RWPE1 (cell line): ENCODE measurements at places on chromosomes 7 and 10.

DNA sequence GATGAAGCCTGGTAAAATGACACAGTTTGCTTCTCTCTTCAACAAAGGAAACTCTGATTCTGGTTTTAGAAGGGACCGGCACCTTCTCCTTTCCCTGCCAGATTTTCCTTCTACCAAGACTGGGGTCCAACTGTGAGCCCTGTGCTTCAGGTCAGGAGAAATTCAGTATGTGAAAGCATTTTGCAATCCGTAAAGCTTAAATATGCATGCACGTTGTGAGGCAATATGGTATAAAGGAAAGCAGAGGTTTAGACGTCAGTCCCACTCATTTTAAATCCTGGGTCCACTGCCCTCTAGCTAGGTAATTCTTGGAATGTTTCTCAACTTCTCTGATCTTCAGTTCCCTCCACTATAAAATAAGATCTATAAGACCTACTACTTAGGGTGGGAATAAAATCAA, 359.0 kb upstream of the NPSR1 start:
- no peak for DNase-seq

- no peak for DNase-seq
These were observed 23.7 kb upstream of the MRC1 start for GRCh38 chr10:17785276-17785930.

GRCh38 chr7:23469961-23470250, 385 bp downstream of the IGF2BP3 start:
- no peak for DNase-seq

DNA sequence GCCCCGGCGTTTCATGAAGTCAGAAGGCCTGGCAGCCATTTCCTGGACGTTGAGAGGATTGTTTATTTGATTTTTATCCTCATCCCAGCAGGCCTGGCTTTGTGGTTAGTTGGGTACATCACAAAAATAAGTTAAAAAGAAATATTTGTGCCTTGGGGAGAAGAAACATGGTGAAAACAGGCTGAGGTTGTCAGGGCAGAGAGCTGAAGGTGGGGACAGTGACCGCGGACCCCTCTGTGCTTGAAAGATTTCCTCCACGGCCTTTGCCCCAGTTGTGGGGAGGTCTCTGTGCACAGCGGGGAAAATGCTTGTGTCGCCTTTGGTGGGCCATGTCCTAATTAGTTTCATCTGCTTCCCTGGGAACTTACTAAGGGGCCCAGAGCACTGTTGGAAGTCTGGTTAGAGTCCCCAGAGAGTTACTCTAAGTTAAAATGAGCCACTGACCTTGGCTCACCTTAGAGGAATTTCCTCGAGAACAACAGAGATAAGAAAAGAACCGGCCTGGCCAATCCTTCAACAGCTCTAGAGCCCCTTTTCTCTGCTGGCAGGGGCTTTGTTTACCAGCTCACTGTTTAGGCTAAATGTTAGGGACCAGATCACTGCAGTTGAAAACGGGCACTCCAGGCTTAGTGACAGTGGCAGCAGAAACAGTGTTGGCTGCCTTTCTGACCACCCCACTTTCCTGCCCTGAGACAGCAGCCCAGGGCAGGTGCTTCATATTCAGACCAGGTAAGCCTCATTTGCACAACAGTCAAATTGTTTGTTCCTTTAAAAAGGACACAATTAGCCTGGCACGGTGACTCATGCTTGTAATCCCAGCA, 37.9 kb downstream of the CRCP start:
- DNase-seq, result no peak

DNA sequence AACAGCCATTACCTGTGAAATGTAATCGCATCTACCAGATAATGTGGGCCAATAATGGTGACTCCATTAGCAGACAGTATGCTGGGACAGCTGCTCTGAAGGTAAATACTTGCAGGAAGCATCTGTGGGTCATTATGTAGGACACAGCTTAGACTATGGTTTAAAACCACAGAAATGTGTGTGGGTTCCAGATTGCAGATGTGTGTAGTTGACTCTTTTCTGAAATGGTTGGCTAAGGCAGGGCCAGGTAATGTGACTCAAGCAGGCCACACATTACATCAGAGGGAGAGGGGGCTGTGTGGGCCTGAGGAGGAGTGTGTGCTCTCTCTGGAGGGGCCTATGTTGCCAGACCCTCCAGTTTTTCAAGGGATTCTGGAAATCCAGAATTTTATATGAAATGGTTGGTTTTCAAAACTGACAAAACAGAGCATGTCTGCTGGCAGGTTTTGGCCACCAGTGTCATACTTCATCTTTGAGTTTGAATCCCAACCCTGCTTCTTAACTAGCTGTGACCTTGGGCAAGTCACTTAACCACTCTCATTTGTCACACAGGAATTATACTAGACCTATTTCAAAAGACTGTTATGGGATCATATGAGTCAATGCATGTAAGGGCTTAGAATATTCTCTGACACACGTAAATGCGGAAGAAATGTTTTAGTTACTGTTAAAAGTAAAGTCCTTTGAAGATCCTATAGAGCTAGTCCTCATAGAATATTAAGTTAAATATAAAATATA, 64.5 kb downstream of the MCMBP start:
- no peak for DNase-seq

- DNase-seq, result peak; percentile 26
These were observed 129.4 kb downstream of the SLC16A9 start for GRCh38 chr10:59580026-59580863.

DNA sequence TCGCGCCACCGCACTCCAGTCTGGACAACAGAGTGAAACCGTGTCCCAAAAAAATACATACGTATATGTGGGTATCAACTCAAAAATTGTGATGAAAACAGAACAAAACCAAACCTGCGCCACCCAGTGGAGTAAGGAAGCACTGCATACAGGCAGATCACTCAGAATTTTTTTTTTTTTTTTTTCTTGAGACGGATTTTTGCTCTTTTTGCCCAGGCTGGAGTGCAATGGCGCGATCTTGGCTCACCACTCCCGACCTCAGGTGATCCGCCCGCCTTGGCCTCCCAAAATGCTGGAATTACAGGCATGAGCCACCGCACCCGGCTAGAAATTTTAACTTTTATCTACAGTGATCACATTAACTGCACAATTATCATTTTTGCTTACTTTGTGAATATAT, 9.1 kb upstream of the TMEM236 start:
- peak; percentile 44 for DNase-seq

GRCh38 chr10:112728118-112728883, 221.7 kb upstream of the TCF7L2 start:
- no peak for DNase-seq

DNA sequence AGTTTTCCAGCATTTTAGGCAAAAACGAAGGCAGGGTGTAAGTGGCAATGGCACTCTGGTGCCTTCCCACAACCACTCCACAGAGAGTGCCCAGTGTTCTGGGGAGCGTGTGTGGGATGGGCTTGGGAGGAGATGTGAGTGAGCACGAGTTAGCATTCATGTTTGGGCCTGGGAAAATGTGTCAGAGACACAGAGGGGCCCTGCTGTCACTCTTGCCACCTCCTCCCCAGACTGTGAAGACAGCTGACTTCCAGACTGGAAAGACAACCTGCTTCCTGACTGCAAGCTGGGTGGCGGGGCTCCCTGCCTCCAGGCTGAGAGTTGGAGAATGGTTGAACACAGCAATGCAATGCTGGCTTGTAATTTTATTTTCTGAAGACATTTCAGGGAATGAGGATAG, 454.5 kb upstream of the ZMIZ1 start:
- no peak for DNase-seq

- DNase-seq, result no peak
These were observed 66.8 kb downstream of the RHOBTB1 start for GRCh38 chr10:60877061-60877776.

DNA sequence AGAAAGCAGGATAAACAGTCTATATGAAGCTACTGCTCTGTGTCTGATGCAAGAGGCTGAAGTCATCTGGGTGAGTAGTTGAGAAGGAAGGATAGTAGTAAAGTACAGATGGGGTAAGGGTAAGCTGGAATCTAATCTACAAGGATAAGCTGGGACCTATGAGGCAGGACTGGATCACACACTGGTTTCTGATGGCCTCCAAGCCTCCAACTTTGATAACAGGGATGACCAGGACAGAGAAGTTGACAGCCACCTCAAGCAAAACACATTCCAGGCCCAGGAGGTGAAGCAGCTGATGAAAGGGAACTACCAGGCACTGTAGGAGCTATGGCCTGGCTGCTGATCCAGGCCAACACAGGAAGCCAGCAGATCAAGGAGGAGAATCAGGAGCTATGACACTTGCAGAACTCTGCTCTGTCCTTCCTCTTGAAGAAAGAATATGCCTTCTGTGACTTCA, 278.1 kb upstream of the TMEM229A start:
- no peak for DNase-seq

- DNase-seq, result no peak
These were observed 203.0 kb downstream of the KCND2 start for GRCh38 chr7:120475994-120476393.

DNA sequence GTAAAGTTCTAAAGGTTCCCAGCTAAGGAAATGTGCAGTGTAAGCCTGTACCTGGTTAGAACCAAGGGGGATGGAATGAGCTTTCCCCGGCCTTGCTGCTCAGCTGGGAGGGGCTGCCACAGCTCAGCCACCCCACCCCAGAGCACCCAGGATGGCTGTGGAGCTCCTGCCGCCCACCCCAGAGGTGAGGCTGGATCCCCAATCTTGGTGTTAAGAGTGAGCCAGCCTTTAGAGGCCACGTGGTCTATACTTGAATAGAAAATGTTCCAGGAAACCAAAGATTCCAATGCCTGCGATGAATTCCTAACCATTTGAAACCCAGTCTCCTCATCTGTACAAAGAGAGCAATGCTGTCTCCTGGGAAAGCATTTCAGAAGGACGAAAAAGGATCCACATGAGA, 16.5 kb downstream of the DIP2C start:
- DNase-seq, result no peak
